ENCODE measurements at places on chromosomes 7 and 10.

DNA sequence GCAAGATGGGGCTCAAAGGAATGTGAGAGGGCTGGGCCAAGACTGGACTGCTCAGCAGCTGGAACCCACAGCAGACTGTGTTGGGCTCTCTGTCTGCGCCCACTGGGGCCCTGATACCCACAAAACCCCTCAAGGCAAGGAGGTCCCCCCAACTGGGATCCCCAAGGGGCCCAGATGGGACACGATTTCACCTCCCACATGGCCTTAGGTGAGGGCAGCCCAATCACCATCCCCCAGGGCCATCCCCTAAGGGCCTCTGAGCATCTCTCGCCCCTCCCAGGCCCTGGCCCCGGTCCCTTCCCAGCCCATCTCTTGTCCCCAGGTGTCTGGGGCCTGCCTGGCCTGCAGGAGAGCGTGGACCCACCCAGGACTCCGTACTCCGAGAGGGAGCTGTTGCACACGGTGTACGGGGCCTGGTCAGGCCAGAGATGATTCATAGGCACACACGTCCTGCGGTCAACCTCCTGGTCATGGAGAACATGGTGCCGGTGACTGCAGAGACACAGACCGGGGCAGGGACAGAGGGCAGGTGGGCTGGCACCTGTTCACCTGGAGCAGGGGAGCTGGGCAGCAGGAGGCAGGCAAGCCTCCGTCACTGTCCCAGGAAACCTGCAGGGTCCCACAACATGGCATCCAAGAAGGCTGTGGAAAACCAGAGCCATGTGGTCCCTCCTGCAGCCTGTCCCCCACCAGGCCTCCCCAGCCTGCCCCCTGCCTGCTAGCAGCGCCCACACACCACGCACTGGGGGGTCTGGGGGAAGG lies 21.6 kb downstream of the OGDHL start:
- DNase-seq = no peak

DNA sequence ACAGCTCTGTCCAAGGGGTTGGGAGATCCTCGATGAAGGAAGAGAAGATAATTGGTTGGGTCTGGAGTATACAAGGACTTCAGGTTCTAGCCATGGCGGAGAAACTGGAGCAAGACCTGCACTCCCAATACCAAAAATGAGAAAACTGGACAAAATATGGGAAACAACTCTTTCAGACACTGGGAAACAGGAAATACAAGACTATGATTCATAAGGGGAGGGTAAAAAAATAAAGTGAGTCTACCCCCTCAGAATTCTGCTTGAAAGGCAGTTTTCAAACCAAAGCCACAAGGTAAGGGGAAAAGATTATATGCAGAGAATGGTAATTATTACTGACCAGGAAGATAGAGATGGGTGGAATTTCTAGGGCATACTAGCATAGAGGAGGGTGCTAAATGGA lies 10.2 kb upstream of the SEC61G start:
- peak; percentile 46 for DNase-seq

DNA sequence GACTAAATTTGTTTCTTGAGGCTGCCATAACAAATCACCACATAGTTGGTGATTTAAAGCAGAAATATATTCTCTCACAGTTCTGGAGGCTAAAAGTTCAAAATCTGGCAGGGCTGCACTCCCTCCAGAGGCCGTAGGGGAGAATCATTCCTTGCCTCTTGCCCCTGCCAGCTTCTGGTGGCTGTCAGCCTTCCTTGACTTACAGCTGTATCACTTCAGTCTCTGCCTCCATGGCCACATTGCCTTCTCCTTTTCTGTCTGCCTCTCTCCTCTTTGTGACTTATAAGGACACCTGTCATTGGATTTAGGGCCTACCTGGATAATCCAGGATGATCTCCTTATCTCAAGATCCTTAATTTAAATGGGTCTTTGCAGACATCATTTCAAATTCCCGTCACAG lies 5.8 kb upstream of the LRRC4 start:
- DNase-seq = no peak

GRCh38 chr10:31025142-31025541 lies 6.5 kb downstream of the ZNF438 start:
- DNase-seq = no peak

- DNase-seq = peak; percentile 62
Observed at GRCh38 chr7:46162609-46163008, 241.5 kb upstream of the IGFBP3 start.

DNA sequence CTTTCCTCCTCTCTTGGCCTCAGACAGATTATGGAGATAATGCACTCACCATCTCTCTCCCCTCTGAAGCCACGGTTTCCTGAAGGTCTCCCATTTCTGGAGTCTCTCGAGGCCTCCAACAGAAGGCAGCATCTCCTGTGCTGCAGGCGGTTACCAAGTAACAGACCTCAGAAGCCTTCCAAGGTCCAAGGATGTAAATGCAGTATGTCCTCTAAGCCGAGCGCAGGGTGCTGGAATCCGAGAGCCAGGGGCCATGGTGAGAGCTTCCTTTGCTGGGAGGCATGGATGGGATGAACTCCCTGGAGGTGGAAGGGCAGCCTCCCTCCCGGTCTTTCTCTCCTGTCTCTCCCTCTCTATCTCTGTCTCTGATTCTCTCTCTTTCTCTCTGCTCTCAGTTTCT lies 79.8 kb downstream of the ADARB2 start:
- no peak for DNase-seq

DNA sequence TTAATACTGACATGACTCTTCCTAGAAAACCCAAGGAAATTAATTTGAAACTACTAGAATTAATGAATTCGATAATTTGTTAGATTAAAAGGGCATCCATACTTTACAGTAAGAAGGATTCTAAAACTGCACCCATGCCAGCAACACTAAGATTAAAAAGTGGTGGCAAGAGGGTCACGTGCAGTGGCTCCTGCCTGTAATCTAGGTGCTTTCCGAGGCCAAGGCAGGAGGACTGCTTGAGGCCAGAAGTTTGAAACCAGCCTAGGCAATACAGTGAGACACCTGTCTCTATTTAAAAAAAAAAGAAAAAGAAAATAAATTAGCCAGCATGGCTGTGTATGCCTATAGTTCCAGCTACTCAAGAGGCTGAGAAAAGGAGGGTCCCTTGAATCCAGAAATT lies 58.2 kb downstream of the SRPK2 start:
- no peak for DNase-seq

GRCh38 chr10:35212856-35213255 lies 86.2 kb downstream of the CREM start:
- no peak for DNase-seq

DNA sequence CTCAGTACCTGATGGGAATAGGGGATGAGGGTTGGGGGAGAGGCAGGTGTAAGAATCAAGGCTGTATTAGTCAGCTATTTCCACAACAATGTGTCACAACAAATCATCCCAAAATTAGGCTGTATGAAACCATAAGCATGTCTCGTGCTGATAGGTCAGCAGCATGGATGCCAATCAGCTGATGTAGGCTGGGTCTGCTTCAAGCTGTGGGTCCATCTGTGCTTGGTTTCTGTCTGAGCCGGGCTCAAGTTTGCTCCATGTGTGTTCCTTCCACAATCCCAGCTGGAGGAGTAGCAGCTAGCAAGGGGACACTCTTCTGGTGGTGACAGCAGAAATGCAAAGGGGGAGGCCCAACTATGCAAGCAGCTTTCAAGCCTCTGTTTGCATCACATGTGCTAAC lies 97.9 kb upstream of the ZNF746 start:
- DNase-seq = no peak

GRCh38 chr7:155316427-155317113 lies 18.9 kb downstream of the INSIG1 start:
- no peak for DNase-seq

- DNase-seq = peak; percentile 35
Observed at GRCh38 chr7:28623105-28623730, 210.9 kb downstream of the CREB5 start.

All from A172 (cell line).